ENCODE measurements at places on chromosomes 5 and 9. TPM values are rescaled to one million over a fixed set of nuclear protein-coding genes. Genes with fewer than 3 reads are reported as not detected.

The LCN1 gene
- total RNA-seq, result not detected

DNA sequence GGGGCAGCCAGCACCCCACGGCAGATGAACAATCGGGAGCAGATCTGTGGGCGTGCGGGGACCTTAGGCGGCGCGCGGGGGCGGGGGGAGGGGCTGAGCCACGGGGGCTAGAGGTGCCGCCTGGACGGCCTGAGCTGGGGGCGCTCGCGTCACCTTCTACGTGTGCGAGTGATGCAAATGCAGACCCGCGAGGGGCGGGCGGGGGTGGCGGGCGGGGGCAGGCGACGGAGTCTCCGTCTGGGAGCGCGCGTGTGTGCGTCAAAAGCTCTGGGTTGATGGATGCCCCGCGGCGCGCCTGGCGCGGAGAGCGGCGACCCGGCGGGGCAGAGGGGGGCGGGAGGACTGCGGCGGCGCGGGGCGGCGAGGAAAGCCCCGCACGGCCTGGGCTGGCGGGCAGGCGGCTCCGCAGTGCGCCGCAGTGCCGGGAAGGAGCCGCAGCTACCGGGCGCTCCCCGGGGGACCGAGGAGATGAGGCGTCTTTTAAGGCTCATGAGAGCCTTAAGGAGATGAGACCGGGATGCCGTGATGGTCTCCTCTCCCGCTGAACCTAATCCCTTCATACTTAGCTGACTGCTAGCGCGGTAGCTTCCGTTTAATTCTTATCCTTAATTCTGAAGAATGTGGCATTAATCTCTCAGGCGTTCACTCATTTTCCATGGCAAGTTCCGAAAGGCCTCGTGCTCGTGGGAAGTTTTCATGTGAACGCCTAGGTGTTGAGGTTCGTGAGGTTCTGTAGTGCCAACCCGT is 1.5 kb downstream of the SV2C start:
- H3K27me3 ChIP-seq, result peaks cover 14% of the 10 kb centered on the region
- peak; percentile 73 for DNase-seq
- H3K4me1 ChIP-seq, result peaks cover 6% of the 10 kb centered on the region
- no peaks in the 10 kb centered on the region for H3K36me3 ChIP-seq
- H3K27ac ChIP-seq, result peak overlapping the region; percentile 85
- H3K4me3 ChIP-seq, result peak overlapping the region; percentile 94

DNA sequence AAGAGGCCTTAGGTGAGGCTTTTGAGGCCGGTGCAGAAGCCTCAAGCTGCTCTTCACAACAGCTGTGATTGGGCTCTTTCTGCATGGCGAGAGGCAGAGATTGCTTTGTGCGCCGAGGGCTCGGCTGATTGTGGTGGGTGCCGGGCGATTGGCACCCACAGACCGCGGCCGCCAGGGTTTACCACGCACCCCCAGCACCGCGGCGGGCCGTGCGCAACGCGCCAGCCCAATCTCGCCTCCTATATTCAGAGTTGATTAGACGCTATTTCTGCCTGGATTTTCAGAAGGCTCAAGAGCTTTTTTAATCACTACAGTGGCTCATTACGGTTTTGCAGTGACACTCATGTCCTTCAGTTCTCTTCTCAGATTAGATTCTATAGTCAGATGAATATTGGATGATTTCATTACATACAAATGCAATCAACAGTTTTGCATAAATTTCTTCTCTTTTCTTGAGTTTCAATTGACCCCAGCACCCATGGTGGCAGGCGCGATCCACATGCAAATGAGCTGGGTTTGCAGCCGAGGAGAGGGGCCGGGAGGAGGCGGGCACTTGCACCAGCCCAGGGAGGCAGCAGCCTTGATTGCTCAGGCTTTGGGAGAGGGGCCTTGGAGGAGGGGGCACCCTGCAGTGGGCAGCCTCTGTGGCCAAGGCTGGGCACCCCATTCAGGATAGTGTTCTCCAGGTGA is 33.8 kb upstream of the PTGS1 start:
- H3K36me3 ChIP-seq, result no peaks in the 10 kb centered on the region
- peaks cover 2% of the 10 kb centered on the region for H3K27me3 ChIP-seq
- H3K4me3 ChIP-seq, result no peak overlapping the region
- peaks cover 11% of the 10 kb centered on the region for H3K4me1 ChIP-seq
- H3K27ac ChIP-seq, result no peak overlapping the region
- no peak for DNase-seq

GRCh38 chr5:80275347-80275746 is 19.5 kb upstream of the SERINC5 start:
- H3K27me3 ChIP-seq, result no peaks in the 10 kb centered on the region
- no peaks in the 10 kb centered on the region for H3K36me3 ChIP-seq
- no peak overlapping the region for H3K4me3 ChIP-seq
- no peak overlapping the region for H3K27ac ChIP-seq

Measured in glutamatergic neuron (in vitro differentiated cells).